ENCODE measurements at places on chromosomes 1 and 21. TPM values are rescaled to one million over a fixed set of nuclear protein-coding genes. Genes with fewer than 3 reads are reported as not detected.
A peak's percentile ranks its signal among the peaks of the same experiment; 100 is the strongest.

The KRTAP10-3 gene
- total RNA-seq = not detected

GRCh38 chr1:70072231-70072751 lies 133.1 kb downstream of the LRRC40 start:
- peak; percentile 79 for DNase-seq

DNA sequence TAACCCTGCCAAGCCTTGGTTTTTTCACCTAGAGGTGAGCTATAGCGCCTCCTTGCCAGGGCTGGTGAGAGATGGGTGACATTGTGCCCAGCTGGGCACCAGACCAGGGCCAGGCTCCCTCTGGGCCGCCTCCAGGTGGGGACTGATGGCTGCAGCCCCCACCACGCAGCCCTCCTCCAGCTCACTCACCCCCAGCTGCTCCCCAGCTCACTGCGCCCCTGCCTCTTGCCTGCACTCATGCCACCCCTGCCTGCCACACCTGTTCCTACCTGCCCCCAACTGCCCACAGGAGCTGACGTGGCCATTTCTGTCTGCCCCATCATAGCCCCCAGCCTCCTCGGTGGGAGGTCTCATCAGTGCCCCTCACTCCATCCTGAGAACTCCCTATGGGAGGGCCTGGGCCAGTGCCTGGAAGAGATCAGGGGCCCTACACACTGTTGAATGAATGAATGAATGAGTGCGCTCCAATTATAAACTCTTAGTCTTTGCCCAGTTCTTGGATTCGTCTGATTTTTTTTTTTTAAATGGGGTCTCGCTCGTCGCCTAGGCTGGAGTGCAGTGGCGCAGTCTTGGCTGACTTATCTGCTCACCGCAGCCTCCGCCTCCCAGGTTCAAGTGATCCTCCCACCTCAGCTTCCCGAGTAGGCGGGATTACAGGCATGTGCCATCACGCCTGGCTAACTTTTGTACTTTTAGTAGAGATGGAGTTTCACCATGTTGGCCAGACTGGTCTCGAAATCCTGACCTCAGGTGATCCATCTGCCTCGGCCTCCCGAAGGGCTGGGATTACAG lies 26.4 kb upstream of the VPS13D start:
- DNase-seq = no peak

DNA sequence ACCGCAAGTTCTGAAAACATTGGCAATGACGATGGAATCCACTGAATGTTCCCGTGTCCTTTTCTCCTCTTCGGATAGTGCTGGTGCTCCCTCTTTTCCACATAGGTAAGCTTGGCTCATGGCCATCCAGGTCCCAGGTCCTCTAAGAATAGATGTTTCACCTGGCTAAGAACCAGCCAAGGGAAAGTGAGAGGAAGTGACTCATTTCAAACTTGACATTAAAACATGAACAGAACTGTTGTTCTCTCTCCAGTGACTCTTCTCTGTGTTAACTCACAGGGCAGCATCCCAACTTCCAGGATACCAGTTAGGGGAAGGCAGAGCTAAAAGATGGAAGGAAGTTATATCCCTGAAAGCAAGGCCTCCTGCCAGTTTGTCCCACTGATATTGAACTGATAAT lies 493.8 kb upstream of the CHRM3 start:
- no peak for DNase-seq

The GLIS1 gene
- 0.28 TPM for total RNA-seq

- DNase-seq = no peak
These were observed 247.9 kb downstream of the FGGY start for GRCh38 chr1:59544615-59545293.

The CCDC27 gene
- total RNA-seq = not detected

DNA sequence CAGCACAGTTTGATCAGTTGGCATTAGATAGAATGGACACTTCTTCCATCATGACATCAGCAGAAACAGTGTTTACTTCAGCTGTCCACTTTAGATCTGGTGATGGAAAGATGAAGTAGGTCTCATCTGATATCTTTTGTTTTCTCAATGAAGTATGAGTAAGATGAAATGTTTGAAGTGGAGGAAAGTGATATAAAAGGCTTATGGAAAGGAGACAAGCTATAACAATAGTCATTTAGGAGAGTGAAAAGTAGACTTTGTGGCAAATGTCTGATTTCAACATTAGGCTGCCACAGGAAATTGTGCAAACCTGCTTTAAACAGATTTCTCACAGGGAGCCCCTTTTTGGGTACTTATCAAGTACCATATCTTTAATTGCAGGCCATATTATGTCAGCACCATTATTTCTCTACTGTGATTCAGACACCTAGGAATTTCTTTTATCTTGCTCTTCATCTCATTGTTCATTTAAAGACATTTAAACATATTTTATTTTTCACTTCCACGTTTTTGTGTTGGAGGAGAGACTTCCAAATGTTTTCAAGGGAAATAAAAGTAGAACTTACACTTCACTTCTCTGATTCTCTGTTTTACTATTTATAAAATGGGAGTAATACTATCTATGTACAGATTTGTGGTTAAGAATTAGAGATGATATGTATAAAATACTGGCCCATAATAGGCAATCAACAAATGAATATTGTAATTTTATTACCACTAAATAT lies 18.1 kb downstream of the PDC start:
- peak; percentile 18 for DNase-seq

GRCh38 chr1:61013189-61013945 lies 69.0 kb upstream of the NFIA start:
- no peak for DNase-seq

DNA sequence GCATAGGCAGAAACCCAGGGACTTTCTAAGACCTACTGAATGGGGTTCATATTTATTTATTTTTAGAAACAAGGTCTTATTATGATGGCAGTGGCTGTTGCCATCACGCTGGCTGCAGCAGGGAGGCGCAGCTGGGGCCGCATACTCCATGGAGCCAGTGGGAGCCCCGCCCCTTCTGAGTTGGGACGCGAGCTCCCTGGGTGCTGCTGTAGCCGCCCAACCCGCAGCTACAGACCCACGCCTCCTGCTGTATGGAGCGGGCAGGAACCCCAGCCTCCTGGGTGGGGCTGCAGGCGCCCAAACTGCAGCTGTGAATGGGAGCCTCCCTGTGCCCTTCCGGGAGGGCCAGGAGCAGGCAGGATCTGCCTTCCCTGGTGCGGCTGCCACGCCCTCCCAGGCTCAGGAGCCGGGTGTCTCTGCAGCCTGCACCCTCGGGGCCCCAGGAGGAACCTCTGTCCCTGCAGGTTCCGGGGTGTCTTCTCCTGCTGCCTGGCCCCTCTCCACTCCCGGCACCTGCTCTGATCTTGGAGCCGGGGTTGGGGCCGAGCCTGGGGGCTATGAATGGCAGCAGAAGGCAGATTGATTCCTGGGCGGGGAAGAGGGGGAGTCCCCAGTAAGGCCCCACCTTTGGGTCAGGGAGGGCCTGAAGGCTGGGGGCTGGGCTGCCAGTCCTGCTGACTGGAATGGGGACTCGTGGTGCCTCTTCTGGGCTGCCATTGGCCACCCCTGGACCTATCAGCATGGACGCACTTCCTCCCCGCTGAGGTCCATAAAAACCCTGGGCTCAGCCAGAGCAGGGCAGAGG lies 66.5 kb upstream of the LRRN2 start:
- DNase-seq = no peak

DNA sequence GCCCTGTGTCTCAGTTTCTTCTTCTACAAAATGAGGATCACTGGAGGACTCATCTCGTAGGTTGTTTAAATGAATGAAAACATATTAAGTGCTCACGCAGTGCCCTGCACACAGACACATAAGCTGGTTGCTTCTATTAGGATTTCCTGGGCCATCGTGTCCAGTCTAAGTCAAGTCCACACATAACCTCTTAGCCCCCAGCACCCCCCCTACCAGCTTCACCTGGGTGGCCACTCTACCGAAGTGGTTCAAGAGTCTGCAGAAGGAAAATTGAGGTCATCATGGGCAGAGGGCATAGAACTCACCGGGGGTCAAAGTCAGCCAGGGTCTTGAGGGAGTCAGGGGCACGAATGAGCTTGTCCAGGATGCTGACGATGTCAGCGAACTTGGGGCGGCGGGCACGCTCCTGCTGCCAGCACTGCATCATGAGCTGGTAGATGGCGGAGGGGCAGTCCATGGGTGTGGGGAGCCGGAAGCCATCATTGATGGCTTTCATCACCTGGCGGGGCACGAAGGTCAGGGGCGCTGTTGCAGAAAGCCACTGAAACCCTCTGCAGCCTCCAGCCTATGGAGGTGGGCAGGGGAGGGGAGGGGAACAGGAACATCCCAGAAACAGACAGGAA lies 25.8 kb downstream of the EPHA2 start:
- no peak for DNase-seq

- peak; percentile 63 for DNase-seq
These were observed 416.9 kb upstream of the USP24 start for GRCh38 chr1:55632058-55632457.

DNA sequence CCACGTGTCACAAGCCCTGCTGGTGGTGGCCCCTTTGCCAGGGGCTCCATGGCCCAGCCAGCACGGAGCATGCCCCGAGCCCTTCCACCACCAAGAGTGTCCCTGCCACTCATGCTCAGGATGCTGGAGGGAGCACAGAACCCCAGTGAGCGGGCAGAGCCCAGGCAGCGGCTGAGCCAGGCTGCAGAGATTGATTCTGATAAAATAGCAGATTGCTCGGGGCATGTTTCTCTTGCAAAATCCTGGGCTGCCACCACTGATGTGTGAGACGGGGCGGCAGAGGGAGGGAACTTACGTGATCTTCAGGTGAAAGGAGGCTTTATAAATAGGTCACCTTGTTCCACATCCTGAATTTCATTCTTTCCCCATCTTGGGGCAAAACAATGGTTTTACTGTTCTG lies 53.2 kb downstream of the SPSB1 start:
- DNase-seq = no peak

- DNase-seq = no peak
These were observed 3.7 kb upstream of the TMEM9 start for GRCh38 chr1:201157949-201158348.

The LCE1B gene
- not detected for total RNA-seq

The TMIGD3 gene
- total RNA-seq = not detected

- peak; percentile 1 for DNase-seq
These were observed 107.0 kb upstream of the KRTAP19-8 start for GRCh38 chr21:31145274-31145673.

GRCh38 chr1:99292886-99293285 lies 28.6 kb downstream of the PLPPR4 start:
- no peak for DNase-seq

GRCh38 chr1:189960769-189961168 lies 516.9 kb downstream of the BRINP3 start:
- DNase-seq = peak; percentile 54

The MXRA8 gene
- 97.8 TPM for total RNA-seq

The LIPI gene
- total RNA-seq = not detected

The PERM1 gene
- not detected for total RNA-seq

DNA sequence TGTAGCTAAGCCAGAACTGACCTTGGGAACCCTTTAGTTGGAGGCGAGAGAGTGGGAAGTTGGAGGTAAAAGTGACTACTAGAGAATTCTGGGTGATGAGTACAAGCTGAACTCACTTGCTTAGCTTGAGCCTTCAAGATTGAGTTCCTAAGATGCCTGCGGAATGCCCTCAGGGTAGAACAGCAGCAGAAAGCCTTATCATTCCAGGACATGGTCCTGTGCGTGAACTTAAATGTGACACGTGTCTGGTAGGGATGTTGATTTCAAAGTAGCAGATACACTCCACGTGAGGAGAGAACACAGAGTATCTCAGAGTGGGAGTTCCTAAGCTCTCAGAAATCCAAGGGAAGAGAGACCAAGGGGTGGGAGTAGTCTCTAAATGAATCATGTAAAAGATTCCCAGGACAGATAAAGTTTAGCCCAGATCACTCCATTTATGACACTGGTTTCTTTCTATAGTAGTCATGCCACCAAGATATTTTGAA lies 60.1 kb downstream of the KCNK1 start:
- peak; percentile 13 for DNase-seq

DNA sequence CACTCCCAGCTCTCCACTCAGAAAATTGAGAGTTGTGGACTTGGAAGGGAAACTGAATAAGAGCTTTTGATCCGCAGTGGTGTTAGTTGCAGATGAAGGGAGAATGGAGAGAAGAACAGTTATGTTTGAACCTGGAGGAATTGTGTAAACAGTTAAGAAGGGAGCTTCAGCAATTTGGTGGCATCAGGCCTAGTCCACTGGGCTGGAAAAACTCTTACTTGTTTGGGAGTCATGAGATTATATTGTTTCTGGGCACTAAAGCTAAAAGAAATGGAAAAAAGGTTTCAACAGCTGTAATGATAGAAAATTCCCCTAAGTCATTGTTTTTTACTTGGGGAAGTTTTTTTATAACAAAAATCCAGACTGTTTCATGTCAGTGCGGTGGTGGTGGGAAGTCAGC lies 256.1 kb upstream of the C1orf87 start:
- DNase-seq = no peak

The NUDT17 gene
- 2.3 TPM for total RNA-seq

The ADCY10 gene
- total RNA-seq = under 0.01 TPM

GRCh38 chr21:39434950-39435349 lies 10.6 kb downstream of the LCA5L start:
- peak; percentile 33 for DNase-seq

GRCh38 chr1:6059866-6060265 lies 14.2 kb downstream of the KCNAB2 start:
- DNase-seq = no peak

DNA sequence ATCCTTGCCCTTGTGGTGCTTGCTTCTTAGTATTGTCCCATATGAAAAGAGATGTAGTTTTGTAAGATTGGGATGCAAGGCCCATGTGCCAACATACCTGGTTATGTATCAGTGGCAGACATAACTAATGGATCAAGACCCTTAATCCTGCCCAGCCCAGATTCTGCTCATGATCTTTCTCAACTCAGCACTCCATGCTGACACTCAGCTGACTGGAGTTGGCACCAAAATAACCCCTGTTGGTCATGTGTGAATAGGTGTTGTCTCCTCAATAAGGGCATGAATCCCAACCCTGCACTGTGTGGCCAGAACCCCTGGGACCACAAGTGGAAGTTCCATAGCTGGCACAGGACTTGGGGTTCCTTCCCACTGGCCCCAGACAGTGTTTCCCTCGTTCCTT lies 13.9 kb upstream of the CNR2 start:
- no peak for DNase-seq

GRCh38 chr1:207810606-207811295 lies 58.9 kb downstream of the CD46 start:
- no peak for DNase-seq
